Left lobe of liver (tissue), 2 donors: ENCODE measurements at places on chromosomes 6 and 20. TPM values are rescaled to one million over a fixed set of nuclear protein-coding genes. Genes with fewer than 3 reads are reported as not detected.

Gene TUBB2B
- total RNA-seq, result 2.1 TPM

Gene TMEM200A
- 0.10 TPM for total RNA-seq

Gene SLC35B3
- 11.8 TPM for total RNA-seq

- DNase-seq, result peak; percentile 23
These were observed 106.2 kb downstream of the ERMARD start for GRCh38 chr6:169857343-169858292.

DNA sequence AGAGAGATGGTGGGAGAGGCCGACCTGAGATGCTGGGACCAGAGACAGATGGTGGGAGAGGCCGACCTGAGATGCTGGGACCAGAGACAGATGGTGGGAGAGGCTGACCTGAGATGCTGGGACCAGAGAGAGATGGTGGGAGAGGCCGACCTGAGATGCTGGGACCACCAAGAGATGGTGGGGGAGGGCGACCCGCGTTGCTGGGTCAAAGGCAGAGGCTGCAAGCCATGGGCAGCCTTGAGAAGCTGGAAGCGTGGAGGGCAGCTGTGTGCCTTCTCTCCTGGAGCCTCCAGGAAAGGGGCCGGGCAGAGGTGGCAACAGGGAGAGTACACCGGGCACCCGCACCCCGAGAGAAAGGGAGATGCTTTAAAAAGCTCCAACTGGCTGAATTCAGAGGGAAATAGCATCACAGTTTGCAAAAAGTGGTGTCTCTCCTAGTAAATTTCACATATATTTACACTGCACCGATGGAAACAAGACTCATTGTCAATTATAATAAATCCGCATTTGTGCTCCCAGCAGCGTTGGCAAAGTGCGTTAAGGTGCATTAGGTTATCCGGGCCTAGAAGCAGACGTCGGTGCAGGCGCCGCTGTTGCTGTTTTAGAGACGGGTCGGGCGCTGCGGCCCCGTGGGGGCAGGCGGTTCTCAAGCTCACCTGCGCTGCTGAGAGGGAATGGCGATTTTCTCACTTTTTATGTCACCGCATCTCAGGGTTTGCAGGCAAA lies 132.4 kb downstream of the DLL1 start:
- DNase-seq, result no peak

DNA sequence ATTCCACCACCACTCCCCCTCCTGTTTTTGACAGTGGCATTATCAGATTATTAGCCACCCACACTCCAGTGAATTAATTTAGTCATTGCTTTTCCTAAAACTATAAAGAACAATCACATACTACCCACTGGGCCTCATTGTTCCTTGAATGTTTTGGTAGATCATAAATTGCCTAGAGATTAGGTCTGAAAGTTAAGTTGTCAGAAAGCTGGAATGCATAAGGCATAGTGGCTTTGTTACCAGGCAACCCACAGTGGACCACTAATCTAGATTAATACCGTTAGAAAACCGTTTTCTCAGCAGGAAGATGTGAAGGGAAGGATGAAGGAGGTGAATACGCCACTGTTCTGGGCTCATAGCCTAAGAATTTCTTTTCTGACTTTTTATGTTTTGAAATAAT lies 75.6 kb downstream of the SAMD3 start:
- DNase-seq, result no peak

GRCh38 chr6:11163932-11164331 lies 52.4 kb upstream of the ERVFRD-1 start:
- no peak for DNase-seq

- no peak for DNase-seq
These were observed at the start of gene CDH22 for GRCh38 chr20:46308258-46309157. TSS of gene CDH22 (minus strand) at chr20:46308498. CDS start at chr20:46251294, 57,204 bp downstream.

DNA sequence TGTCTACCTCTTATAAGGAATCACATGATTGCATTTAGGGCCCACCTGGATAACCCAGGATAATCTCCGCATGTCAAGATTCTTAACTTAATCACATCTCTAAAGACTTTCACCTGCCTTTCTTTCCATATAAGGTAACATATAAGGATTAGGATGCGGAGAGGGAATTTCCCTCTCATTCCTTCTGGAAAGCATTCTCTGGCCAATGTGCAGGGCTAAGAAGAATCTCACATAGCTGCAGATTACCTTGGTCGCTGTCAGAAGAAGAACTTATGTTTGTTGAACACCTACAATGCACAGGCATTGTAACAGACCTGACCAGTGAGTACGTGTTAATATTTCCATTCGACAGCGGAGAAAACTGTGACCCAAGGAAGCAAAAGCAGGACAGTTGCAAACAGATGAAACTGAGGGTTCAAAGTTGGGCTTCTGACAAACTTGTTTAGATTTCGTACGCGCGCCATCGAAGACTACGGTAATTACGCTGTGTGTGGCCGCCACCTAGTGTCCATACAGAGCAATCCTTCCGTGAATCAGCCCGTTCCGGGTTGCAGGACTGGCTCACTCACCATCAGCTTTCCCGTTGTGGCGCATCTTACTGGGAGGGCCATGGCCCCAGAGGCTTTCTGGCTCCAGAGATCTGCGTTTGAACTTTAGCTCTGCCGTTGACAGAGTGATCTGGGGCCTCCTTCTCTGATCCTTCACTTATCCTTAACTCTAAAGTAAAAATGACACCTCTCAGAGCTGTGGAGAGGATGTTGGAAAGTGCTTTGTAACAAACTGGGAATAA lies 9.5 kb downstream of the C20orf202 start:
- peak; percentile 64 for DNase-seq

DNA sequence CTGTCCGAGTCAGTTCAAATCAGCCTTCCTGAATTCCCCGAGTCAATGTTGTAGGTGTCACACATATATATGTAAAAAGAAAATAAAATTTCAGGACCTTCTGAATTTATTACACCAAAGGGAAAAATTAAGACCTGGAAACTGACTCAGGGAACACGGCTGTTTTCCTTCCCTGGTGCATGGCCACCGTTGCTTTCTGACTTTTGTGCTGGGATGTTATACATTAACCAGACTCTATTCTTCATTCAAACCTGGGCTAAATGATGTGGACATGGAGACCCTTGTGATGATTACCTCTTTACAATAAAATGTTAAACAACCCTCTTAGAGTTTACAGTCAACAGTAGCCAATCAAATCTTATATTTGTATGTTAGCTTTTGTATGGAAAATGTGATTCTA lies 51.4 kb upstream of the PLEKHG1 start:
- DNase-seq, result no peak

- DNase-seq, result no peak
These were observed 246.7 kb downstream of the TAF4 start for GRCh38 chr20:61818746-61819573.

DNA sequence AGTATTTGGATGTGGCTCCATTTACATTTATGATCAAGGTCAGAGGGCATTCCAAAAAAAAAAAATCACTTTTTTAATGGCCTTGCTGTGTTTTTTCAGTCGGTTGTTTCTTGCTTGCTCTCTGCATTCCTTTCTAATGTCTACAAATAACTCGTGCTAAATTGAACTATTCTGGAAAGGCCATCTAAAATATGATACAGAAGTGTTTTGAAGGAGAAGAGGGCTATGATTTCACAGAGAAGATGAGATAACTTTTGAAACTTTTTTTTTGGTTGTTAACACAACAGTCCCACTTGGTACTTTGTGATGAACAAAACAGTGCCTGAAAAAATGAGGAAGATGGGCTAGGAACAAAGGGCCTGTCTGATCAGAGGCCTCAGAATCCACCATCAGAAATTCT lies 156.1 kb upstream of the SMLR1 start:
- DNase-seq, result no peak

GRCh38 chr20:53839423-53840176 lies 230.8 kb downstream of the BCAS1 start:
- DNase-seq, result no peak

DNA sequence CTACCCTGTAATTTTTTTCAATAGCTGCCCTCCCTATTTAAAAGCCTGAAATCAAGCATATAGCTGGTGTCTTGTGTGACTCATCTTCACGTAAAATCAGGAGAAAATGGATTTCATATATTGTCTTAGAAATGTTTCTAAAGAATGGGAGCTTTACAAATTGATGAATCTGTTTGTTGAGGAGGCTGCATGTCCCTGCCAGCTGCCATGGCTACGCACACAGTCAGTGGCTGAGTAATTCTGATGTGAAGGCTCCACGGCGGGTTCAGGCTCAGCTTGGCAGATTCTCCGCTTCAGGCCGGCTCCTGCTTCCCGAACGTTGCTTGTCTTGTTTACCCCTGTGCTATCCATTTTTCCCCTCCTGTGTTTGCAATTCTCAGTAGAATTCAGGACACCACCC lies 82.8 kb downstream of the CCDC170 start:
- DNase-seq, result no peak
